ENCODE measurements at places on chromosomes 3 and 15.

DNA sequence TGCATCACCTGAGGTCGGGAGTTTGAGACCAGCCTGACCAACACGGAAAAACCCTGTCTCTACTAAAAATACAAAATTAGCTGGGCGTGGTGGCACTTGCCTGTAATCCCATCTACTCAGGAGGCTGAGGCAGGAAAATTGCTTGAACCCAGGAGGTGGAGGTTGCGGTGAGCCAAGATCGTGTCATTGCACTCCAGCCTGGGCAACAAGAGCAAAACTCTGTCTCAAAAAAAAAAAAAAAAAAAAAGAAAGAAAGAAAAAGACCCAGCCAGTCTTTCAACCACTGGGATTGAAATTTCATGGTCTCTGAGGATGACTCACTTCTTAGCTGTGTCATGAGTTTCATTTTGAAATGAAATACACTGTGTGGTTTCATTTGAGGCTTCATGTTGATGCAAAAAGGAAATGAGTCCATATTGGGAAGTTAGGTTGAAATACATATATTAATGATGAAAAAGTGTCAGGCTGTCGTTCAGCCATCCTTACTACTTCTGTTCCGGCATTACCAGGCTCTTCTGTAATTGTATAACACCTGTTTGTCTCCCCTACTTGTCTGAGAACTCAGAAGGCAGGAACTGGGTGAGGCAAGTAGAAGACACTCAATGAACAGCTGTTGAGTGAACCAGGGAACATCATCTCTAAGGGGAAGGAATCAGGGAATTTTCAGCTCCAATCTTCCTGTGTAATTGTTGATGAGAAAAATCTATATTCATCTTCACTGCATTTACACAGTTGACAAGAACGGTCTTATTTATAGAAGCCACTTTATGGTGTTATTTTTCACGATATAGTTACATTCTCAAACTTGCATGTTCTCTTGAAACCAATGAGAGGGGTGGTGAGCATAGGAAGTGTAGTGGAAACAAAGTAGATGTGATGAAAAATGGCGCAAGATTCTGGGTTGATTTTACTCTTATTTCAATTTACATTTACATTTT is 87.4 kb downstream of the NFKBIZ start:
- DNase-seq, result no peak

GRCh38 chr3:38608086-38608775 is 41.3 kb downstream of the SCN5A start:
- DNase-seq, result no peak

DNA sequence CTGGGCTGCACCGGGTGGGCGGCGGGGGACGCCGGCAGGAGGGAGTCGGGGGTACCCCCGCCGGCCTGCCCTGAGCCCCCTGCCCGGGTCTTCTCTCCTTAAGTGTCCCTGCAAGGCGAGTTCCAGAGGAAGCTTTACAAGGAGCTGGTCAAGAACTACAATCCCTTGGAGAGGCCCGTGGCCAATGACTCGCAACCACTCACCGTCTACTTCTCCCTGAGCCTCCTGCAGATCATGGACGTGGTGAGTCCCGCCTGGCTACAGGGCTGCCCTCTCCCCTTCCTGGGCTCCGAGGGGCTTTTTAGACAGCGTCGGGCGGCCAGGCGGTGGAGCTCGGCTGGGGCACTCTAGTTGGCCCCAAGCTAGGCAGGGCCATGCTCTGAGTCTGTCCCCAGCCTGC is 480 bp downstream of the CHRNA7 start:
- DNase-seq, result no peak

GRCh38 chr3:141240286-141240685 is 8.7 kb downstream of the PXYLP1 start:
- DNase-seq, result no peak

DNA sequence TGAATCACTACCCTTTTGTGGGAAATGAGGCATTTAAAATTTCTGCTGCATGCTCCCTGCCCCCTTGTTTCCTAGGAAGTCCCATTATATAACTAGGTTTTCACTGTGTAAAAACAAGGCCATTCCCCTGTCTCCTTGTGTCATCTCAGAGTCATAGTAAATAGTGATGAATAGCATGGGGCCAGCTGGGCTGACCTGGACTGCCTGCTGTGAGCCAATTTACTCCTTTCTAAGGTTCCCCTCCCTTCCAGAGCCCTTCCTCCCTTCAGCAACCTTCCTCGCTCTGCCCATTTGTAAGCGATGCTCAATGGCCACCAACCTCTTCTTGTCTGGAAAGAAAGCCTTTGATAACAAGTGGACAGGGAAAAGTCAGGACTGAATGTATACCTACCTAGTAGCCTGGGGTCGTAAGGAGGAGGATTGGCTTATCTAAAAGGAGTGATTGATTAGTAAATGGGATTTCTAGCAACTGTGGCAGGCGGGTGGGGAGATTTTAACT is 11.7 kb downstream of the ITGA11 start:
- DNase-seq, result peak; percentile 36

DNA sequence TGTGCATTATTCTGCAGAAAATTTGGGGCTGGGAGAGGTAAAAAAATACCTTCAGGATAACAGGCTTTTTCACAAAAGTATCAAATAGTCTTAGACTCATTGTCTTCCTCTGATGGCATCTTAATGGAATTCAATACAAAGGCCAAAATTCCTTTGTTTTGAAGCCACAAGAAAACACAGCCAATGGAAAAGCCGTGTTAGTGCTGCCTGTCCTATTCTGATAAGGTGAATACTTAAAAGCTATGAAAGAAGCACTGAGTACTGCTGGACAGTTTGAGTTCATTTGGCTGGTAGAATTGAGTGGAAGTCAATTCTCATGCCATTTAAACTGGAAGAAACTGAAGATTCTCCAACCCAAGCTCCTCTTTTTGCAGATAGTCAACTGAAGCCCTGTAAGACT is 395.3 kb upstream of the TPRG1 start:
- DNase-seq, result no peak

GRCh38 chr3:25469558-25469957 is 41.5 kb downstream of the RARB start:
- no peak for DNase-seq

DNA sequence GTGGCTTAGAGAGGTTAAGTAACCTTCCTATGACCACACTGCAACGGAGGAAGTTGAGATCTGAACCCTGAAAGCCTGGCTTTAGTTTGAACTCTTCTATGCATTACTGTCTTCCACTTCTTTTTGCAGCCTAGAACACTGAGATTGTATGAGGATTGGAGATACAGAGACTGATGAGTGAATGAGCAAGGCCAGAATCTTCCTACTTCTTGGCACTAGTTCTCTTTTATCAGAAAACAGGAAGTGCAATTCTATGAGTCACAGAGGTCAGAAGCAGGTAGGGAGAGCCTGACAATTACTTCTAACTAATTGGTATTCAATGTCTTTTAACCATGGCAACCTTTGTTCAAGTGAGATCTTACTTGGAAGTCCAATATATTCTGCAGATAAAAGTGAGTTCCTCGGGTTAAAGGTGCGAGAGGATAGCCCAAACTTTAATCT is 219.0 kb downstream of the SHQ1 start:
- no peak for DNase-seq

DNA sequence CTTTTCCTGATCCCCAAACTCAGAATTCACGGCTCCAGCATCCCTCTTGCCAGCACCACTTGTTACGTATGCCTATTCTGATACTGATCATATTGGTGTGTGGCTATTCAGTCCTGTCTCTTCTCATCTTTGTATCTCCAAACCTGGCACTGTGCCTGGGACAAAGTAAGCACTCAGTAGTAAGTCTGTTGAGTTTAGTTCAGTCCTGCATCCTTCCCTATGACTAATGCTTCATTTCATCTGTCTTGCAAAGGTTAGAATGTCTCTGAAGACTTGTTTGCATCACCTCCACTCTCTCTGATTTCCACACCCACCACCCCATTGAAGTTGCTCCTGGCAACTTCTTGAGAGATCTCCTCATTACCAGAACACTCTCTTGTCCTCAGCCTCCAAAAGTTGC is 80.3 kb downstream of the HMG20A start:
- DNase-seq, result no peak

DNA sequence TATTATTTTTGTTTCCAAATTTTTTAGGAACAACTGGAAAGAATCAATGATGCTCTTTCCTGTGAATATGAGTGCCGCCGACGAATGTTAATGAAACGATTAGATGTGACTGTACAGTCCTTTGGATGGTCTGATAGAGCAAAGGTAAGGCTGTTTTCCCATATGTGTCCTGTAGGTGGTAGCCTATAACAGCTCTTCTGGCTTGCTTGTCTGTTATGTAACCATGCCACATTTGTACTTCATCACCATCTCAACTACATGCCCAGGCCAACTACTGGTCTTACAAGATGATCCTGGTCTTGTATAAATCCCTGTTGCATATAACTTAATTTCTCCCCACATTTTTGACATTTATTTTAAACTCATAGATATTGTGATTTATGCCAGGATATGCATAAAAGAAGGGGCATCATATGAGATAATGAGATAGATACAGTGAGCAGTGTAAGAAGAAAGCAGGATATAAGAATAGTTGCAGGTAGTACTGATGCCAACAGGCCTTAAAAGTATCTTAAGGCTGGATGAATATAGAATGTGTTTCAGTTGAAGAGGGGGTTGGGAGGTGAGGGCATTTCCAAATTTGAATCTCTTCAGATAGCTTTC is 20.3 kb downstream of the FAM98B start:
- DNase-seq, result no peak
